NCI-H774 (cell line): ENCODE measurements at places on chromosomes 16 and 17.

GRCh38 chr17:17911001-17911613, 61.1 kb downstream of the TOM1L2 start:
- no peak for DNase-seq

DNA sequence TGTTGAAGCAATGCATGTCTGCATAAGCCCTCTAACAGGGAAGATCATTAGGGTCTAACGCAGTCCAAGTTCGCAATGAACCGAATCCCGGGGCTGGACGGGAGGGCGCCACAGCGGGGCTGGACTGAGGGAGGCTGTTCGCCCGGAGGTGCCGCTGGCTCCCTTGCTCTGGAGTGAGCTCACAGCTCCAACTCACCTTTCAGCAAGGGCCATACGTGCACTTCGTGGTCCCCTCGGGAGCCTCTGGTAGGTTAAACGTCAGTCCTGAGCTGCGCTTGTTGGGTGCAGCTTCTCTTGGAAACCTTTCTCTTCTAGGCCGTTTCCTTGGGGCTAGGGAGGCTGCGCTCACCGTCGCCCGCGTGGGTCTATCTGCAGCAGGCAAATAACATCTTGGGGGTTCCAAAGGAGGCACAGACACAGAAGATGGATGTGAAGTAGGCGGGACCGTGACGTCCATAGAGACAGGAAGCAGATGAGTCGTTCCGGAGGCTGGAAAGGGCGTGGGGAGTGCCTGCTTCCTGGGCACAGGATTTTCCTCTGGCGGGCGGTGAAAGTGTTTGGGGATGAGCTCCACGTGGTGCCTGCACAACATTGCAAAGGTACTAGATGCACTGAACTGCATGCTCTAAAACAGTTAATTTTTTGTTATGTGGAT, 21.9 kb downstream of the ATP2C2 start:
- no peak for DNase-seq

DNA sequence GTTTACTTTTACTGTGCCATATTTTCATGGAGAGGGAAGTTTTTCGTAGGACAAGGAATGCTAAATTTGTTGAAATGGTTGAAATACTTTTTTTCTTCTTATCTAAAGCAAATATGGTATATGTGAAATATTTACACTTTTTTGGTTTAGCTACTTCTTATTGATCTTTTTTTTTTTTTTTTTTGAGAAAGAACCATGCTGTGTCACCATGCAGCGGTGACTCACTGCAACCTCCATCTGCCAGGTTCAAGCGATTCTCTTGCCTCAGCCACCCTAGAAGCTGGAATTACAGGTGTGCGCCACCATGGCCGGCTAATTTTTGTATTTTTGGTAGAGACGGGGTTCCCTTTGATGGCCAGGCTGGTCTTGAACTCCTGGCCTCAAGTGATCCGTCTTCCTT, 100.5 kb downstream of the FTO start:
- no peak for DNase-seq

DNA sequence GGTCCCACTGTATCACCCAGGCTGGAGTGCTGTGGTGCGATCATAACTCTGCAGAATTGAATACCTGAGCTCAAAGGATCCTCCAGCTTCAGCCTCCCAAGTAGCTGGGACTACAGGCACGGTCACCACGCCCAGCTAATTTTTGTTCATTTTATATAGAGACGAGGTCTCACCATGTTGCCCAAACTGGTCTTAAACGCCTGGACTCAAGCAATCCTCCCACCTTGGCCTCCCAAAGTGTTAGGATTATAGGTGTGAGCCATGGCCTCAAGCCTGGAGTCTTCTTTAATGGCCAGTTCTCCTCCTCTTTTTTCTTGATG, 484 bp downstream of the CD300LB start:
- no peak for DNase-seq

DNA sequence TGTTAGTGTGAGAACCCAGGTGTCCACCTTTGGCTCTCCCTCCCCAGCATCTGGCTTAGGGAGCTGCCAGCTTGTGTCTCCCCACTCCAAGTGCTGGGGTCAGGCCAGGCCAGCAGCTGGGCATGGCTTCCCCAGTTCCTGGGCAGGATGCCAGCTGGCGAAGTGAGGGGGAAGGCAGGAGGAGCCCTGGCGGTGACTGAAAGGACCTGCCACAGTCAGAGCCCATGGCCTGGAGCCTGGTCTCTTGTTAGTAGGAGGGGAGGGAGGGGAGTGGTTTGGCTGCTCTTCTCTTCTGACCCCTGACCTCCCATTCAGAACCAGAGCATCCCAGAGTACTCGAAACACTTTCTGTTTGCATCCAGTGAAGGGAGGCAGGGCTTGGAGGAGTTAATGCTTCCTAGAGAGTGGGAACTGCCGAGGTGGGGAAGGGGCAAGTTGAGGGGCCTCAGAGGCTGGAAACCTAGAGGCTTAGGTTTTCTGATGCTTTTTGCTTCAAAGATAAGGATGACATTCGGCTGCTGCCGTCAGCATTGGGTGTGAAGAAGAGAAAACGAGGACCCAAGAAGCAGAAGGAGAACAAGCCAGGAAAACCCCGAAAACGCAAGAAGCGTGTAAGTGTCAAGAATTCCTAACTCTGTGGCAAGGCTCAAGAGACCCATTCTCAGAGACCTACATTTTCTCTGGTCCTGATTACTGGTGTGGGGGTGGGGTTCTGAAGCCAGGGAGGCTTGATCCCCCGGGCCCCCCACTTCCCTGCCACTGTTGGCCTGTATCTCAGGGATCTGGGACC, 772 bp downstream of the CHD3 start:
- DNase-seq = peak; percentile 85

- DNase-seq = no peak
These were observed 56.2 kb upstream of the CACNG5 start for GRCh38 chr17:66778531-66779236.

DNA sequence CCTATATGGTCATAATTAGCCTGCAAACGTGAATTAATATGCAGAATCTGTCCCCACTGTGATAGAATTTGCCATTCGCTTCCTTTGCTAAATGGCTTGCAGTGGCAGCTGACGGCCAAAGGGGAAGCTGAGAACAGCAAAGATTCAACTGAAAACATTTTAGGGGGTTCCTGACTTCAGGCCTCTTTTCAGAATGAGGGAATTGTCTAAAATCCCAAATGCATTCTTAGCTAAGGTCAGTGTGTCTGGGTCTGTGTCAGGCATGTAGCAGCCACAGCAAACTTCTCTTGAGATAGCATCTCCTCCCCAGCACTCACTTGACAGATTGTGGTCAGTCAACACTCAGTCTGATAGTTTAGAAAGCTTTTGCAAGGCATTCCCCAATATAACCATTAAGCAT, 701.1 kb downstream of the WWOX start:
- DNase-seq = no peak

DNA sequence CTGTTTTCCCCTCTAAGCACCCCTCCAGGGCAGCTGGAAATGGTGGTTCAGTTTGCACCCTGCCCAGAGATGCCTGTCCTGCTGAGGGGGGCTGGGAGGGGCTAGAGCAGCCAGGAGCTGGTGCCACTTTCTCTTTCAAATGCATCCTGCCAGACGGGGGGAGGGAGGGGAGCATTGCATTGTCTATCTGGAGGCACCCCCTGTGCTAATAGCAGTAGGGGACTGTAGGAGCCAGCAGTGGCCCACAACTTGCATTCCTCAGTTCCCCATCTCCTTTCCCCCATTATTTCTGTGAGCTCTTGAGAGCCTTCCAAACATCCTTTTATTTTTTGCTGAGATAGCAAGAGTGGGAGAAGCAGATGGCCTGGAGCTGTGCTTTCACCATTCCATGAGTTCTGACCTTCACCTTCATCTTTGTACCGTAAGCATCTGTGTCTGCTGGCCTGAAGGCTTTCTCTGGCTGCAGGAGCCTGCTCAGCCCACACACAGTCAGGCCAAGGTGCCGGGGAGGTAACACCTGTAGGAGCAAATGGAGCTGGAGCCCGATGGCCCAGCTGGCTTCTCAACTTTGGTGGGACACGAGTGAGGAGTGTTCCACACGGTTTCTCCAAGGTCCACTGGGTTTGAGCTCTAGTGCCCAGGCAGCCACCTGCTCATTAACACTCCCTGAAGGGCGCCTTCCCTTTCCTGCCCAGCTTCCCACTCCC, 5.2 kb downstream of the WFDC1 start:
- no peak for DNase-seq

DNA sequence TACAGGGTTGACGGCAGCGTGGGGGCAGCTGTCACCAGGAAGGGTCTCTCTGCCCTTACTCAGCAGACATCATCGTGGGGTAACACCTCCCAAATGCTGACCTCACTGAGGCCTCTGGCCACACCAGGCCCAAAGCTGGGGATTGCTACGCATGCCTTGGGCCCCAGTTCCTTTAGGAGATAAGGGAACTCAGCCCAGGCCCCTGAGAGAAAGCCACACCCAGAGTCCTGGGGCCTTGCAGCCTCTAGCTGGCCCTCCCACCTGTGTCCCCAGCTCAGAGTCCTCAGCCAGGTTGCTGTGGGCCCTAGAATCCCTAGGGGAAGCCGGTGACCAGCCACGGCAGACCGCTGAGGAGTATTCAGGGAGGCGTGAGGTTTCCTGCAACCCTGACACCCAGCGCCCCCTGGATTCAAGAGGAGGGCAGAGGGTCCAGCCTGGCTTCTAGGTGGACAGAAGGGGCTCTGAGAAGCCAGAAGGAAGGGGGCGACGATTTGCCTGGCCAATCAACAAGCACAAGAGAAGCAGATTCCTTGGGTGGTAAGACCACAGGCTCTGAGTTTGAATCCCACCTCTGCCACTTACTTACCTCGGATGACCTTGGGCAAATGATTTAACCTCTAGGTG, 10.3 kb upstream of the GINS2 start:
- no peak for DNase-seq

DNA sequence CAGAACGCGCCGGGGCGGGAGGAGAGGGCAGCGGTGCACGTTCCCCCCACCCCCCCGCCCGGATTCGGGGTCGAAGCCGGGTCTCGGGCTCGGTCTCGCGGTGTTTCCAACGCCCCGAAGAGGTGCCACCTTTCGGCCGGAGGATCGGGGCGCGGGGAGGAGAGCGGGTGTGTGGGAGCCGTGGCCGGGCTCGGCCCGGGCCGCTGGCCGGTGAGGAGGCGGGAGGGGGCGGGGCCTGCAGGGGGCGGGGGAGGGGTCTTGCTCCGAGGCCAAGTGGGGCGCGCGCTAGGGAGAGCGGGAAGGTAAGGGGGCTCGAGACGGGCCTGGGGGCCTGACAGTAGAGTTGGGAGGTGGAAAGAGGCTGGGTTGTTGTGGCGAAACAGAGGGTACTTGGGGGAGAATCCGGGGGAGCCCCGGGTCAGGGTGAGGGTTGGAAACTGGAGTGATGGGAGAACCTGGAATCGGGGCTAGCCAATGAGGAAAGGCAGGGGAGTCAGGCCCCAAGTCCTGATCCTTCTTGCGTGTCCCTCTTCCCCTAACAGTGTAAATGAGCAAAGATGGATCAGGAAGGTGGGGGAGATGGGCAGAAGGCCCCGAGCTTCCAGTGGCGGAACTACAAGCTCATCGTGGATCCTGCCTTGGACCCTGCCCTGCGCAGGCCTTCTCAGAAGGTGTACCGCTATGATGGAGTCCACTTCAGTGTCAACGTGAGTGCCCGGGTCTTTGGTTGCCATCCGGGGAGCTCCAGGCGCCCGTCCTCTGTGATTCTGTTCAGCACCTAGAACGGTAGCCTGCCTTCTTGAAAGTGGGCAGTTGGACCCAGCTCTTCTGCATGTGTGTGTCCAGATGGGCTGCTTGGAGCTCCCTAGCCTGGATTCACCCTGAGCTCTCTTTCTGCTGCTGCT, 873 bp downstream of the SETD1A start:
- peak; percentile 44 for DNase-seq

- DNase-seq = no peak
These were observed 129.5 kb downstream of the ANKRD11 start for GRCh38 chr16:89360760-89361435.

DNA sequence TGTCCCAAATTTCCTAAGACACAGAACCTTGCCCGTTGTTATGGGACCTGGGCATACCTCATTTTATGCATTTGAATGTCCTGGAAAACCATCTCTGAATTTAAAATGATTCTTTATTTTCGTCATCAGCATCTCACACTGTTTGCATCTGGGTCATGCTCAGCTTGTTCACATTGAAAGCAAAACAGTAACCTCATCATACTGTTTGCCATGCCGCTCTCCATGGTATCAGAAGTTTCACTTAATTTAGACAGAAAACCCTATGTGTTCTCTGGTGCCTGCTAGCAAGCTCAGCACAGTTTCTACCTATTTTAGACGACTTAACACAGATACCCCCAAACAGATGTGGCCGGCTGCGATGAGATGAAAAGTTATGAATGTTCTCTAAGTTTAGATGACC, 292.1 kb downstream of the SNX29 start:
- DNase-seq = no peak

GRCh38 chr17:45127548-45128300, 4.6 kb downstream of the PLCD3 start:
- DNase-seq = no peak

GRCh38 chr17:1898332-1898731, 68.5 kb downstream of the RPA1 start:
- no peak for DNase-seq

- DNase-seq = no peak
These were observed 42.9 kb downstream of the PIGL start for GRCh38 chr17:16259926-16260325.

DNA sequence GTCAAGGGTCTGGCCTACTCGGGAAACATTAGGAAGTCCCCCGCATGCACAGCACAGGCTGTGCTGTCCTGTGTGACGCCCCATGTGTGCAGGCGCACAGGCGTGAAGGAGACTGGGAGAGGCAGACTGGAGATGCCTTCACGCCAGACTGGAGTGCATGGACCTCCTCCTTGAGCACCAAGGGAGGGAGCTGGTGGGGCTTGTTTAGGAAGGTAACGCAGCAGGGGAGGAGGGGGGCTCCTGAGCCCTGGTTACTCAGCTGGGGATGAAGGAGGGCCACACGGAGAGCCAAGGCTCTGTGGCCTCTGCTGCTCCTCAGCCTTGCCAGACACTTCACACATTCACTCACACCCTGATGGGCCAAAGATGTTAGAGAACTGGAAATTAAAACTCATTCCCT, 7.7 kb downstream of the HSDL1 start:
- DNase-seq = no peak

- no peak for DNase-seq
These were observed 21.2 kb upstream of the ENGASE start for GRCh38 chr17:79053251-79053925.

DNA sequence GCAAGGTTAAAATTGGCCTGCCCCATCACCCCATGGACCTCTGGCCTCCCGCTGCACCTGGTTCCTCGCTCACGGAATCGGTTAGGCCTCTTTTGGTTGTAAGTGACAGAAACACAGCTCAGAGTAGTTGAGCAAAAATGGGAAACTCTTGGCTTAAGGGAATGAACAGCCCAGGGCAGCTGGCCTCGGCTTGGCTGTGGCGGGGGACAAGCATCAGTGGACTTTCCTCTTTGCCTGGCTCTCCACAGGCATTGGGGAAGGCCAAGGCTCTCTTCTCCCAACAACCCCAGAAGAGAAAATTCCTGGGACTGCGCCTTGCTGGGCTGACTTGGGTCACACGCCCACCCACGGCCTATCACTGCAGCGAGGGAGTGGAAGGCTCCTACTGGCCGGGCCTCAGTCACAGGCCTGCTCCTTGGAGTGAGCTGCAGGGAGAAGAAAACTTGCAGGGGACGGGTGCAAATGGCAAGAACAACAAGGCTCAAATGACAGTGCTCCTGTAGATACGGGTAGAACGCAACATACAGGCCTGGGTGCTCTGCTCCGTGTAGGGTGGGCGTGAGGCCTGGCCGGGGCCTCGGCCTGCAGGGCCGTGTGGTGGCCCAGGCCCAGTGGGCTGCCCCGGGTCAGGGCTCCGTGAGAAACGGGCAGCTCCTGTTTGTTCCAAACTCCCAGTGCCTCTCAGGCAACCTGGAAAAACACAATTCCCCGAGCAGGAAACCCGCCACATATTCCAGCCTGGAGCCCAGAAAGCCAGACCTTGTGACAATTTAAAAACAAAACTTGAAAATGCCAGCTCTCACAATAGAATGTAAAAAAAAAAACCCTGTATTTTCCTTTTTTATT, 25.0 kb upstream of the ATP2A3 start:
- no peak for DNase-seq

GRCh38 chr17:4527566-4528125, 27.5 kb downstream of the MYBBP1A start:
- DNase-seq = no peak
